ENCODE measurements at places on chromosomes 12 and 14. TPM values are rescaled to one million over a fixed set of nuclear protein-coding genes. Genes with fewer than 3 reads are reported as not detected.

The IL26 gene
- polyA plus RNA-seq = not detected

GRCh38 chr12:46572644-46573346, 200.2 kb upstream of the SLC38A2 start:
- no peaks in the 10 kb centered on the region for H3K4me1 ChIP-seq
- H3K27ac ChIP-seq = no peak overlapping the region
- no peaks in the 10 kb centered on the region for H3K27me3 ChIP-seq
- no peaks in the 10 kb centered on the region for H3K36me3 ChIP-seq
- H3K4me3 ChIP-seq = no peak overlapping the region
- DNase-seq = no peak

DNA sequence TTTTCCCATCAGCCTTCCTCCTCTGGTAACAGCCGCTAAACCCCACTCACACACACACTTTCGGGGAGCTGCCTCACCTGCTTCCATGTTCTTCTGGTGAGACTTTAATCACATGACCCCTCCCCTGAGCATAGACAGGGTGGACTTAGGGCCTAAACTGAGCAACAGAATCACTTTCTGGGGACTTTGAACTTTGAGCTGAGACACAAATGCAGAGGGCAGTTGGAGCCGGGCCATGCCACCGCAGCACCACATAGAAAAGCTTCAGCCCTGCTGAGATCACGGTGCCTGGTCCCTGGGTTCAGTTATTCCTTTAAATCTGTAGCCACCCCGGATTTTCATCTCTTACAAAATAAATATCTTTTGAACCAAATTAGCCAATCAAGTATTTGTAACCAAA, 18.4 kb upstream of the MAP3K9 start:
- no peaks in the 10 kb centered on the region for H3K27me3 ChIP-seq
- peaks cover 43% of the 10 kb centered on the region for H3K4me1 ChIP-seq
- peak overlapping the region; percentile 87 for H3K27ac ChIP-seq
- DNase-seq = peak; percentile 93

DNA sequence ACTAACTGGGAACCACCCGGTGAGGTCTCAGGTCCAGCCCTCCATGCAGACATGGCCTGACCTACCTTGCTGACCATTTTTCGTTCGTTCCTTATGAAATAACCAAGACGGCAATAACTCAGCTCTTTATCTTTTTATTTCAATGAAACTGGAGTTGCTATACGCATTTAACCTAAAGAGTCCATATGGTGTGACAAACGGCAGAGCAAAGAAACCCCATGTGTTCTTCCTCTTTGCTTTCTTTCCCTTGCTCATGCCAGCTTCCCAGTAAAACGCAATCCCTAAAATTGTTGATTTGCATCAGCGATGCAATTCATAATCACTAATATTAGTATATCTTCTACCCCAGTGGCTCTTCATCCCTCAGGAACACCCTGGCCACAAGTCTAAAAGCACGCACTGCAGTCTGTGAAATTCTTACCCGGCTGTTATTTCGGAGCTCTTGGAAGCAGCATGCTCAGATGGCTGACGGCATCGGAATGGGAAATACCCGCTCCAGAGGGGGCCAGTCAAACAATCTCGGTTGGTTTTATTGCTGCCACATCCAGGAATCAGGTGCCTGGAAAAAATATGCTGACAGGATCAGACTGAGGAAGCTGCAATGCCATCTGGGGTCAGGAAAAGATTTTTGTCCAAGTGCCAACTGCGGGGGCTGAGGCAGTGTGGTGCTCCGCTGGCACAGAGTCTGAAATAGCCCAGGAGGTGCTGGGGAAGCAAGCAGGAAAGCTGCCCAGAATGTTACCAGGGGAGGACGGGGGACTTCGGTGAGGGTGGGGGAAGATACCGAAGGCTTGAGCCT, 28.2 kb upstream of the KCNA1 start:
- H3K4me3 ChIP-seq = no peak overlapping the region
- DNase-seq = no peak
- no peak overlapping the region for H3K27ac ChIP-seq
- peaks cover 2% of the 10 kb centered on the region for H3K27me3 ChIP-seq

Measured in small intestine (tissue), 16 donors.